ENCODE measurements at places on chromosomes 16 and 17. TPM values are rescaled to one million over a fixed set of nuclear protein-coding genes. Genes with fewer than 3 reads are reported as not detected.

CCL7 gene
- not detected for total RNA-seq

UBALD2 gene
- total RNA-seq = 13.2 TPM

KLHL10 gene
- total RNA-seq = 0.67 TPM

GRCh38 chr17:6334386-6334785 is 100.5 kb downstream of the AIPL1 start:
- DNase-seq = no peak

DNA sequence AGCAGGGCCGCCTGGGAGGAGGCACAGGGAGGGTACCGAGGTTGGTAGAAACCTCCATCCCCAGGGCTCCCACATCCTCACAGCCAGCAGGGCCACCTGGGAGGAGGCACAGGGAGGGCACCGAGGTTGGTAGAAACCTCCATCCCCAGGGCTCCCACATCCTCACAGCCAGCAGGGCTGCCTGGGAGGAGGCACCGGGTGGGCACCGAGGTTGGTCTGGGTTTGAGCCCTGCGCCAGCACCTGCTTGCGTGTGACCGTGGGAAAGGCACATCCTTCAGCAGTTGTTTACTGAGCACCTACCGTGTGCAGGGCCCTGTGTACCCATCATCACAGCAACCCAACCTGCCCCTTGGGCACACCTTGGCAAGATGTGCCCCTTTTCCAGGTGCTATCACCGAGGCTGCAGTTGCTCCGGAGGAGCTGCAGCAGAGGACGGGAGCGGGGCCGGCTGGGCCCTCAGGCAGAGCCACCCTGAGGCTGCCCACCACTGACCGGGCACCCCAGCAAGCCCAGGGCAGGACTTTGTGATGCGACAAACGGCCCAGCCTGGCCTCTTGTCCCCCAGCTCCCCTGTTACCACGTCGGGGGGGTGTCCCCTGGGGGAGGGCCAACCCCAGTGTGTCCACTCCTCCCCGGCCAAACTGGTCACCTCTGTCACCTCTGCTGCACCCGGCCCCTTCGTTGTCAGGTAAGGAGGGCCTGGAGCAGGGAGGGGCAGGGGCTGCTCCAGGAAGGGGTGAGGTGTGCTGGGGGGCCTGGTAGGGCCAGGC is 22.1 kb upstream of the OSGIN1 start:
- DNase-seq = no peak

- DNase-seq = no peak
Observed at GRCh38 chr16:82761858-82762257, 135.1 kb downstream of the CDH13 start.

GRCh38 chr17:62712171-62712581 is 84.7 kb downstream of the MRC2 start:
- no peak for DNase-seq

- no peak for DNase-seq
Observed at GRCh38 chr16:57144027-57144426, 41.8 kb downstream of the PSME3IP1 start.

DNA sequence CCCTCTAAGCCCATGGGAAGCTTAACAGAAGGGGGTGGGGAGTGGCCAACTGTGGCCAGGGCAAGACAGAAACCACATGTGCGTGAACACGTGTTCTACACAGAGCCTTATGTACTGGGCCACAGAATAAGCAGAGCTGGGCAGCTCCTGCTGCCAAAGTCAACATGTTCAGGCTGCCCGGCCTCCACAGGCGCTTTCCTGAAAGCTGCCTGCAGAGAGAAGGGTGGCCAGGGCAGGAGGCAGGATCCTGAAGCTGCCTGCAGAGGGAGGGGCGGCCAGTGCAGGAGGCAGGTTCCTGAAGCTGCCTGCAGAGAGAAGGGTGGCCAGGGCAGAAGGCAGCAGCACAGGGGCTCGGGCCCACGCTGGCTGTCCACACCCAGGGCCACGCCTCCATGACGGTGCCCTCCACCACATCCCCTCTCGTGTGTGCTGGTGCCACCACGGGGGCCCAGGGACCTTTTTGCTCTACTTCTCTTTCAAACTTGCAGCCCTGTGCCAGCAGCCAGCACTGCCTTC is 79.5 kb downstream of the ANKRD11 start:
- no peak for DNase-seq
